ENCODE measurements at places on chromosomes 1 and 21.

DNA sequence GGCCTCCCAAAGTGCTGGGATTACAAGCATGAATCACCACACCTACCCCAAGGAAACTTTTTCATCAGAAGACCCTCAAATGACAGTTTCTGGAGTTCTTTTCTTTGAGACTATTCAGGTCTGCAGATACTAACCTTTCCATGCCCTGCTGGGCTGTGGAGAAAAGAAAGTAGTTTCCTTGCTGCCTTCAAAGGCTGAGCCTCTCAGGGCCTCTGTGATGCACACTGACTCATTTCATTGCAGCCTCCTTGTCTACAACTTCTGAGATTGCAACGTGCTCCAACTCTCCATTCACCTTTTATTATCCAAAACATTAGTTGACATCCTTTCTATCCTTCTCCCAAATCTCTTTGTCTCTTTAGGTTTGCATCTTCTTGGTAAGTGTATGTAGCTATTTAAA is 8.8 kb upstream of the SAMSN1 start:
- DNase-seq: no peak

GRCh38 chr1:207145401-207146058 is 41.5 kb downstream of the C4BPA start:
- DNase-seq: no peak

DNA sequence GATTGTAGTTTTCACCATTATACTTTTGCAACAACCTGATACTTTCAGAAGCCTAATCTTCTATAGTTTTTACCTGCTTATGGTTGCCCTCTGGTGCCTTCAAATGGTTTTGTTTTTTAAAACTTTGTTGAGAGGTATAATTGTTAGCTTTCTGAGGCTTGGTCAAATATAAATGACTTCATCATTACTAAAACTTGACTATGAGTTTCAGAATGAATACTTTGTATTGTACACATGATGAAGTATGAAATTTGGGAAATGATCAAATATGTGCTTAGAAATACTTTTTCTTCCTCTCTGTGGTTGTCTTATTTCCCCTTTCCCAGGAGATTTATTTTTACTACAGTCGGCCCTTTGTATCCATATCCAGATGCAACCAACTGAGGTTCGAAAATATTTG is 151.8 kb upstream of the B3GALT2 start:
- no peak for DNase-seq

GRCh38 chr1:109040627-109040988 is 1.3 kb downstream of the WDR47 start:
- no peak for DNase-seq

DNA sequence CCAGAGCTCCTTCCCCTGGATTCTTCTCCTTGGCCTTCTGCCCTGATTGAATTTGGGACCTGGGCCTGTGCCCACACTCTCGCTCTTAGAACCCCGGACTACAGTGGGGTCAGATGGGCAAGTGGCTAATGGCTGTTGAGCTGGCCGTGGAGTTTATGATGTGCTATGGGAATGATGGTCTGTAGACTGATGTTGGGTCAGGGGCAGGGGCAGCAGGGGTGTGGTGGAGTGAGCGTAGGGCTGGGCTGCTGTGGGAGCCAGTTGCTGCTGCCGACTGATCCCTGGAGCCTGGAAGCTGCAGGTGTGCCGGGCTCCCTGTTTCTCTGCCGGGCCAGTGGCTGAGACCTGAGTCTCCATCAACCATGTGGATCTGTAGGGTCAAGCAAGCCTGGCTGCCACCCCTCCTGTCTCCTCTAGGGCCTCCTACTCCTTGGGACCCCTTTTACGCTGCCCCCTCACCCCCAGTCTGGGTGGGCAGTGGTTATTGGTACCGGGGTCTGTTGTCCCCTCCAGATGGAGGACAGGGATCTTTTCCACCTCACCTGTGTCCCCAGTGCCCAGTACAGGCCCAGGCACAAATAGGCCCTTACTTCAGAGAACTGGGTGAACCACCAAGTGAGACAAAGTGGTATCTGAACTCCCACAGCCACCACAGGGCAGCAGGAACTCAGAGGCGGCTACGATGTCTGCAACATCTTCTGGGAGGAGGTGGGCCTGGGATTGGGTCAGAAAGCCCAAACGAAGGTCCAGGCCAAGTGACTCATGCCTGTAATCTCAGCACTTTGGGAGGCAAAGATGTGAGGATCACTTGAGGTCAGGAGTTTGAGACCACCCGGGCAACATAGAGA is 5.1 kb downstream of the PODN start:
- no peak for DNase-seq

DNA sequence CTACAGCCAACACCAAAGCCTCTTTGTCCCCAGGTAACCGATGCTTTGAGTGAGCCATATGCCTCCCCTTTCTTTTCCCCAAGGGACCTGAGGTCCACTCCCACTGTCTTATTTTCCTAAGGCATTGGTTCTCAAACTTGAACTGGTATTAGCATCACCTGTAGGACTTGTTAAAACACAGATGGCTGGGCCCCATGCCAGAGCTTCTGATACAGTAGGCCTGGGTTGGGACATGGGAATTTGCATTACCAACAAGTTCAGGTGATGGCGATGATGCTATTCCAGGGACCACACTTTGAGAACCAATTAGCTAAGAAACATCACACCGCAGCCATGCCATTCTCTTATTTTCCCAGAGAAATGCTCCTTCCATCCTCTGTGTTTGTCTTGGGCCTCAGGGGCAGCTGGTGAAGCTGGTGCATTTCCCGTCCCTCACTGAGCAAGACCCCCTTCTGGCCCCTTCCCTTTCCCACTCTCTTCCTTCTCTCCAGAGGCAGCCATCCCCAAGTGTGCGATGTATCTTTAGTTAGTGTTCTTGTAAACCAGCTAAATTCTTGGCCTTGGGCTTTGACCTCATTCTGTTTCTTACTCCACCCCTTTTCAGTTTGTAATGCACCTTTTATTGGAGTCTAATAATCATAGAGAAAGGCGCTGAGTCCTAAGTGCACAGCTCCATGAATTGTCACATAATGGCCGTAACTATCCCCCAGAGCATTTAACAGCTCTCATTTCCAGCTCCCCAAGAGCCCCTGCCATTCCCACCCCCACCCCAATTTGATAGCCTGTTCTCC is 14.2 kb upstream of the TTC22 start:
- no peak for DNase-seq

DNA sequence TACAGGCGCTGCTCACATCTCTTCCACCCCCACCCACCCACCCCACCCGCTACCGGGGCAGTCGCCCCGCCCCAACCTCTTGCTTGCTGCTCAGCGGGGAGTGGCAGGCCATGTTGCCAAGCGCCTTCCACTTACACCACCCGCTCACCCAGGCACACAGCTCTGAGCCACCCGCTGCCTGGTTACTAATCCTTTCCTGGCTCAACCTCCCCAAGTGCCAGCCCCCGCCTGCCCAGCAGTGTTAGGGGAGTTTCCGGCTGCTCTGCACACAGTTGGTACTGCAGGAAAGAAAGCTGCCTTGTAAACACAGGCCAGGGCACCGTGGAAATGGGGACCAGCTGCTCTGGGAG is 56.2 kb downstream of the LACTBL1 start:
- DNase-seq: peak; percentile 25

DNA sequence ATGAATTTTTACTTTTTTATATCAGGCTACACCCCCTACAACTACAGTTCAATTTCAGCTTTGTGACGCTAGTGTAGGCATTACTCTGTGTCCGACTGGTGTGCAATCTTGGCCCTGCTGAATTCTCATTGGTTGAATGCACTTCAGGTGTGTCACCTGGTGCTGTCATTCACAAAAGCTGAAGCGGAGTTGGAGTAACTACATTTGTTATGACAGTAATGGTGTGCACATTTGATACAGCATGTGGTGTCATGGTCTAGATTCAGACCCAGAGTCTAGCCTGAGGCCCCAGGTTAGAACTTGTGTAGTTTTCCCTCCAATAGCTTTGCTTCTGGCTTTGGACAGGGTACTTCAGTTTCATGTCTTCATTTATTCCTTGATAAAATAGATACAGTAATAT is 88.7 kb downstream of the C1orf94 start:
- no peak for DNase-seq

GRCh38 chr1:219749370-219749769 is 136.5 kb upstream of the ZC3H11B start:
- DNase-seq: no peak

DNA sequence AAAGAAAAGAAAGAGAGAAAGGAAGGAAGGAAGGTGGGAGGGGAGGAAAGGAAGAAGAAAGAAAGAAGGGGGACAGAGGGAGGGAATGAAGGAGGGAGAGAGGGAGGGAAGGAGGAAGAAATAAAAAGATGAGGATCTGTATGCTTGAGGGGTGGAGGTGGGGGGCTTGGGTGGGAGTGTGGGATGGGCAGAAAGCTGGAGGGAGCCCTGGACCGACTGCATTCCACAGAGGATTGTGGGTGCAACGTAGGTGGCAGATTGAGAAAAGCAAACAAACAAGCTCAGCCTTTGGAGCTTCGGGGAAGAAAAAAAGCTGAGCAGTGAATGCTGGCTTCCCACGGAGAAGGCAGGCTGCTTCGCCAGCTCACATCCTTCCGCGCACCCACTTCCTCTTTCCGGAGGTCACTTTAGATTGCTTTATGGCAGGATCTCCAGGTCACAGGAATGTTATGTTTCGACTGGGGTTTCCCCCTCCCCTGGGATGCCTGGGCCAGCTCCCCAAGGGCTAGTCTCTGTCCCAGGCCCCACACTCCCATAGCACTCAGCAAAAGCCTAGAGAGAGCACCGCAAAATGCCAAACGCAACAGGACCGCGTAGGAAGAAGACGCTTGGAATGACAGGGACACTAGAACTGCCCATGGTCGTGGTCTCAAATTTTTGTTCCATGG is 20.7 kb upstream of the LGALS8 start:
- no peak for DNase-seq

DNA sequence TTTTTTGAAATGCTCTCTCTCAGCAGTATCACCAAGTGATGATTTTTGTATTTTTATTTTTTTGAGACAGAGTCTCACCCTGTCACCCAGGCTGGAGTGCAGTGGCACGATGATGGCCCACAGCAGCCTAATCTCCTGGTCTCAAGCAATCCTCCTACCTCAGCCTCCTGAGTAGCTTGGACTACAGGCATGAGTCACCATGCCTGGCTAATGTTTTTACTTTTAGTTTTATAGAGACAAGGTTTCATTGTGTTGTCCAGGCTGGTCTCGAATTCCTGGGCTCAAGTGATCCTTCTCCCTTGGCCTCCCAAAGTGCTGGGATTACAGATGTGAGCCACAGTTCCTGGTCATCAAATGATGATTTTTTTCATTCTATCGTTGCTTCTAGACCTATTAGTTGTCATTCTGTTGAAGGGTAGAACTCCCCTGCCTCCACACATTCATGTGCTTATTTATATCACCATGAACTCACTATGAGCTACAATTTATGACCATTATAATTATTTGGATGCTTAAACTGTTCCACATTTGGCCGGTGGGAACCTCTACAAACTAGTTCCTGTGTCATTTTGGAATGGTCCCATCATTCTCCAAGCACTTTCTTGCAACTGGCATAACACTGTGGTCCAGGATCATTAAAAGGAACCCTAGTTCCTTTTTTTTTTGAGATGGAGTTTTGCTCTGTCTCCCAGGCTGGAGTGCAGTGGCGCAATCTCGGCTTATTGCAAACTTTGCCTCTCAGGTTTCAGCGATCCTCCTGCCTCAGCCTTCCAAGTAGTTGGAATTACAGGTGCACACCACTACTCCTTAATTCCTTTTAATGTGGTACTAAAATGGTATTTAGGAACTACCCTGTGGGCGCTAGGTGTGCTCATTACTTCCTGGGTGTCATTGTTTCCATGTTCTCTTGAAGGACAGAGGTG is 20.2 kb upstream of the TOR3A start:
- DNase-seq: no peak

DNA sequence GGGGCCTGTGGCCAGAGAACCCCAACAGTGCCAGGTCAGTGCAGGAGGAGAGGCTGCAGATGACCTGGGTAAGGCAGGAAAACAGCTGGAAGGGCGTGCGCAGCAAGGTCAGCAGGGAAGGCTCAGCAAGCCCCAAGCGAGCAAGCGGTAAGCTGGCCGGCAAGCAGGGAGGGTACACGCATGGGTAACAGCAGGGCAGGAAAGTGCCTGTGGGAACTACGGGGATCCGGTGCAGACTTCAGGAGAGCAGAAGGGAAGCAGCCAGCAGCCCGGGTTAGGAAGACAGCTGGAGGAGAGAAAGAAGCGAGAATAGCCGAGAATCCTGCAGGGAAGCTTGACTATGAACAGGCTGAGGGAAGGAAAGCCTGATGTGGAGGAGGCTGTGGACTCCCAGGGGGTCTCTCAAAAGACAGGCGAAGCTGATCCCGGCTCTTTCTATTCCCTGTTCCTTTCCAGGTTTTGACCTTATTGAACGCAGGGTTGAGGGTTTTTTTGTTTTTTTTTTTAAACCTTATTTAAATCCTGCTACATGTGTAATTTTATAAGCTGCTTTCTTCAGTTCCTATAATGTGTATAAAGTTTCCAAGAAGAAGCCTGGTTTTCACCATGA is 20.9 kb downstream of the UMODL1 start:
- DNase-seq: no peak

DNA sequence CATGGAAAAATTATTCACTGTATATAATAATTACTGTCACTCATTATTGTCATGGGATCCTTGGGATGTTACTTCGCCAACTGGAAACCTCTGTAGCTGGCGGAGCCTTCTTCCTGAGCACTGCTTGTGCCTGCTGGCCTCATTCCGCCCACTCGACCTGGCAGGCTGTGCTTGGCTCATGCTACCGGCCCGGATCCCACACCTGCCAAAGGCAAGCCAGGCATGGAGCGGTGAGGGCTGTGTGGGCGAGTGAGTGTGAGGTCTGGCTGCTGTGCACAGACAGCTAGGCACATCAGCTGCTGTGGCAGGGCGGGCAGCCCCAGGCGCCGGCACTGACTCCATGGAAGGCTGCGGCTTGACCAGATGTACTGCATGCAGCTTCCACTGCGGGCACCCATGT is 78.4 kb downstream of the DISP1 start:
- DNase-seq: no peak

DNA sequence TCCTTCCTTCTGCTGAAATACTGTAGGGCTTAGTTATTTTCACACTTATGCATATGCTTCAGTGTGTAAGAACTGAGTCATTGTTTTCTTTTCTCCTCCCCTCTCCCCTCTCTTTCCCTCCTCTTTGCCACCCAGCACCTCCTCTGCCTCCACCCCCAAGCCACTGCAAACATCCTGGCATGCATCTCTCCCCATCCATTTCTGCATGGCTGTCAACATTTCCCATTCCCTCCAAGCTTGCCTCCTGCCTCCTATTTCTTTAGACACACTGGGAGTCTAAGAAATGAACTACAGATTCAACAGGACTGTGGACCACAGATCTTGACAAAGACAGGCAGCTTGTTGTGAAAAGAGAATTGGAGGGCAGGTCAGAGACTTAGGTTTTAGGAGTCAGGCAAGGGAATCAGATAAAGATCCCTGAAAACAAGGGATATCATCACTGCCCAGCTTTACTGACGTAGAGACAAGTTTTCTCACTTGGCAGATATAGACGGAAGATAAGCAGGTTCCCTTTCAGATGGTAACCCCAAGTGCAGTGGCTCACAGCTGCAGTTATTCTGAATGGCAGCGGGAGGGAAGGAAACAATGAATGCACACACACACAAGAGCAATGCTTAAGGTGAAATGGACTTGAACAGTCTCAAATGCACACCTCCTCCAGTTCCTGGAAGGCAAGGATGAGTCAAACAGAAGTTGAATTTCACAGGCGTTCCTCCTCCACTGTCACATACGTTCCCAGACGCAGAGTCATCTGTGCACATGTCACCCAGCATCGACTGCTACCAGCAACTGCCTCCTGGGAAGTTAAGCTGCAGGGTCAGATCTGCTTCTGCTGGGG is 56.1 kb downstream of the HIVEP3 start:
- DNase-seq: no peak
